ENCODE measurements at places on chromosomes 12 and 14.

DNA sequence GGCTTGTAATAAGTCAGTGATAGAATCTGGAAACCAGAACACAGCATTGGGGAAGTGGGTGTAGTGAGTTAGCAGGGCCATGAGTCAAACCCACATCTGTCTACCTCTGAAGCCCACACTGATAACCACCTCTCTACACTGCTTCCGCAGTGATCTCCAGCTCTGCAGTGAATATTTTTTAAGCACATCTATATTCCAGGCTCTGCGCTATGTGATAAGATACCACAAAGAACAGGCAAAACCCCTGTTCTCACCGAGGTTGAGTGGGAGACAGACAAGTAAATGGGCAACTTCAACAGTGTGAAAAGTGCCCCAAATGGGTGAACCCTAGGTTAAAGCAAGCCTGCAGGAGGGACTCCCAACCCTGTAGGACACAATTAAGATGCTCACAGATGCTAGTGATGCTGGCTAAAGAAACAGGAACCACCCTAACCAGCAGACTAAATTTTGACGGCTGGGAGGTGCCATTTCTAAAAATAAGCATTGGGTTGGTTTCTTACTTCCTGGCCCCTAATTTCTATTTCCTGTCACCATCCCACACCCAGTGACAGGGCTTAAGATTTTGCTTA, 375.0 kb downstream of the DPF3 start:
- DNase-seq = no peak

- DNase-seq = no peak
These were observed 572.3 kb downstream of the PRKD1 start for GRCh38 chr14:29355331-29355730.

DNA sequence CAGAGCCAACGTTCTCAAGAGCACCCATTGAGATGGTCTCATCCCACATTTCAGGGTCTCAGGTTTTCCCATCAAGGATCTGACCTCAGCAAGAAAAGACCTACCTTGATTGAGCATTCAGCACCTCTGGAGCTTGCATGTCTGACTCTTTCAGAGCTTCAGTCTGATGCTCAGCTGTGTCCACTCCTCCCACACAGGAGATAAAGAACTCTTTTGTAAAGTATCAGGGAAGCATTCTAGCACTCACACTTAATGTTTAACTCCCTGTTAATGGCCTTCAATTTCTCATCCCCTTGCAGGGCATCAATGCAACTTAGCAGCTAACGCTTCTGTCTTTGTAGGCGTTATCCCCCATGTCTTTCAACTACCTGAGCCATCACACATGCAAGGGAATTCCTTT, 124.1 kb downstream of the GALC start:
- DNase-seq = no peak

DNA sequence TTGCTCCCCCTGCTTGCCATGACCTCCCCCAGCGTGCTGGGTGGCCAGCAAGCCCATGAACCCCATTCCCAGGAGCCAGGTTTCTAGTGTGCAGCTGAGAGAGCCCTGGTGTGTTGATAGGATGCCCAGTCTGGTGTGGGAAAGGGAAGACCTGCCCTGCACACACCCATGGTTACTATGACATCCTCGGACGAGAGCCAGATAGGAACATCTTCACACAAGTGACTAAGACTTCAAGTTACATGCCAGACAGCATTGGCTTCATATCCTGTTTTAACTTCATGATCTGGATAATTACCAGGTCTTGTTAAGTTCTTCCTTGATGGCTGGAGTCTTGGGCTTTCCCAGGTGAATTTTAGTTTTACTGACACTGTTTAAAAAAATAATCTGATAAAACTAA, 196.6 kb upstream of the EGLN3 start:
- DNase-seq = no peak

- DNase-seq = peak; percentile 79
These were observed 84.1 kb upstream of the GNG2 start for GRCh38 chr14:51776102-51776894.

GRCh38 chr14:38065106-38065762, 142.5 kb upstream of the SSTR1 start:
- no peak for DNase-seq

GRCh38 chr12:100778967-100779590, 15.5 kb upstream of the ANO4 start:
- DNase-seq = no peak

DNA sequence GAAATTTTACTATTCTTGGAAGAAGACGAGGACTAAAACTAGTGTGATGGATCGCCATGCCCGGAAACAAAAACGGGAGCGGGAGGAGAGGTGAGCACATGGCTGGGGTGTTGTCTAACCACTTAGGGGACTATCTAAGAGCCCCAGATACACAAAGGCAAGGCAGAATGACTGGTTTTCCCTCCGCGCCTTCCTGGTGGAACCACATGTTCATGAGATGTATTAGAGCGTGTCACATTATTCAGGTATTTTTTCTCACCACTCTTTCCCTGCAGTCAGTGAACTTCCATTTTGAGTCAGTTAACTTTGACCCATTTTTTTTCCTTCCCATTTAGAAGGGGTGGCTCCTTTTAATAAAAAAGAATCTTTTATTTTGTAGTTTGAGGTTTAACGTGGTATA, 68.8 kb upstream of the TRAF3 start:
- no peak for DNase-seq

GRCh38 chr12:113207613-113208040, 13.6 kb upstream of the TPCN1 start:
- DNase-seq = no peak

- no peak for DNase-seq
These were observed 61.7 kb upstream of the ST8SIA1 start for GRCh38 chr12:22396253-22396652.

- peak; percentile 26 for DNase-seq
These were observed 6.8 kb downstream of the KMT5A start for GRCh38 chr12:123390498-123391426.

DNA sequence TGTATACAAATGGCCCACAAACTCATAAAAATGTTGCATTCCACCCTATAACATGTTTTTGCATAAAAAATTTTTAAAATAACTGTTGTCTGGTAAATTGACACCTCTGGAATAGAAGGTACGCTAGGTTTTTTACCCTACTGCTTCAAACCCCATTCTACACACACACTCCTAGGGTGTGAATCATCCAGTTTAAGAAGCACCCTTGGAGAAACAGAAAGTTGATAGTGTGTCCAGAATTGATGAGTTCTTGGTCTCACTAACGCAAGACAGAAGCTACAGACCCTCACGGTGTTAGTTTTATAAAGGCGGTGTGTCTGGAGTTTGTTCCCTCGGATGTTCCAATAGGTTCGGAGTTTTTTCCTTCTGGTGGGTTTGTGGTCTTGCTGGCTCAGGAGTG, 158.5 kb downstream of the KLRB1 start:
- DNase-seq = no peak

GRCh38 chr12:76692846-76693245, 71.1 kb upstream of the ZDHHC17 start:
- DNase-seq = no peak

- no peak for DNase-seq
These were observed 166.9 kb upstream of the DIO2 start for GRCh38 chr14:80378084-80378690.

- no peak for DNase-seq
These were observed 695.3 kb downstream of the DIO2 start for GRCh38 chr14:79516009-79516408.

DNA sequence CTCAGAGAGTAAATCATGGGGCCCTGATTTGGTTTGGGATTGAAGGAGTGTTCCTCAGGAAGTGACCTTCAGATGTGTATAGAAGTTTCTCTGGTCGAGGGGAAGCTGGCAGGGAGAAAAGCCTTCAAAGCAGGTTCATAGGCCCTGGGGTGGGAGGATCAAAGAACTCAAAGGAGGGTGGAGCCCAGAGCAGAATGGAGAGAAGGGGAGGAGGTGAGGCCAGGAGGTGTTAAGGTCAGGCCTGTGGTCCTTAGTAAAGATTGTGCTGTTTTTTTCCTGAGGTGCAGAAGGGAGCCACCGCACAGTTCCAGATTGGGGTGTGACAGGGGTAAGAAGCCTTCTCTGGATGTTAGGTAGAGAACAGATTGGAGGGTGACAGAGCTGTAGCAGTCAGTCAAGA, 9.7 kb upstream of the CFAP251 start:
- no peak for DNase-seq

DNA sequence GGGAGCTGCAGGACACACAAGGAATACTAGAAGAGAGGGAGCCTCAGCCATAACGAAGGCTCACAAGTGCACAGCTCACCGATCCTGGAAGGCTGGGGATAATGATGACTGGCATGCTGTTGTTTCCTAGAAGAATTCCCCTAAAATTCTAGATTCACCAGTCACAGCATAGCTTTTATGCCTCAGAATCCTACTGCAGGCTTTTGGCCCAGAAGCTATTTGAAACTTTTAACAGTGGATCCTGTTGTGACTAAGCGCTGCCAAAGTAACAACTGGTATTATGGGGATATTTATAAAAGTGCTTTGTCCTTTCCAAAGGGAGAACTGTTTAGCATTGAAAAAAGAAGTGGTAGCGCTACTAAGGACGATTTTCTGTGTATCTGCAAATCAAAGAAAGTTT, 214.1 kb upstream of the PELI2 start:
- no peak for DNase-seq

GRCh38 chr14:38213001-38213400, 5.3 kb downstream of the SSTR1 start:
- DNase-seq = no peak

GRCh38 chr14:54767139-54767431, 135.5 kb downstream of the GCH1 start:
- DNase-seq = no peak

GRCh38 chr14:54565785-54566409, 1.0 kb upstream of the SAMD4A start:
- peak; percentile 93 for DNase-seq

- DNase-seq = no peak
These were observed 8.5 kb downstream of the ZFP36L1 start for GRCh38 chr14:68784226-68784910.

- peak; percentile 79 for DNase-seq
These were observed 139.1 kb downstream of the SPTSSA start for GRCh38 chr14:34322940-34323418.

GRCh38 chr14:21748869-21749303, 75.3 kb upstream of the OR4E1 start:
- peak; percentile 90 for DNase-seq

- DNase-seq = no peak
These were observed 228.6 kb upstream of the E2F7 start for GRCh38 chr12:77294016-77294415.

GRCh38 chr14:24958271-24958670, 91.7 kb downstream of the STXBP6 start:
- DNase-seq = no peak

GRCh38 chr14:39109893-39110715, 4.0 kb upstream of the GEMIN2 start:
- no peak for DNase-seq

GRCh38 chr12:58841058-58841798, 79.1 kb downstream of the LRIG3 start:
- no peak for DNase-seq

- DNase-seq = no peak
These were observed 149.5 kb downstream of the IPO8 start for GRCh38 chr12:30546121-30546520.

DNA sequence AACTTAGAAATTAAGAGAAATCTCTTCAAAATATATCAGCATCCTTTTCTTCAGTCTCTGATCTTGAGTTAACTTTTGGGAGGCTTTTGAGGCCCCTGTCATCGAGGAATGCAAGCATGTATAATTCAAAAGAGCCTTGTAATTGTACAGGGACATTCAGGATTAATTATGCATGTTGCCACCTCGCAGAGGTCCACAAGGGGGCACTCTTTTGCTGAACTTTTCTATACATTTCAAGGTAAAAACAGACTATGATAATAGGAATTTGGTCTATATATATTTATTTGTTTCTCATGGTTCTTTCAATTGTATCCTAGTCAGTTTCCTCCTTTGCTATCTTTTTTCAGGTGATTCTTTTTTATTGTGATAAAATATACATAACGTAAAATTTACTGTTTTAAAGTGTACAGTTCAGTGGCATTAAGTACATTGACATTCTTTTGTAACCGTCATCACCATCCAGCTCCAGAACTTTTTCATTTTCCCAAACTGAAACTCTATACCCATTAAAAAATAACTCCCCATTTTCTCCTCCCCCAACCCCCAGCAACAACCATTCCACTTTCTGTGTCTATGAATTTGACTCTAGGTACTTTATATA, 47.0 kb upstream of the SLC2A13 start:
- peak; percentile 73 for DNase-seq

- peak; percentile 54 for DNase-seq
These were observed 1.1 kb downstream of the PAPLN start for GRCh38 chr14:73238424-73238852.
